ENCODE measurements at places on chromosomes 4 and X.
A peak's percentile ranks its signal among the peaks of the same experiment; 100 is the strongest.

DNA sequence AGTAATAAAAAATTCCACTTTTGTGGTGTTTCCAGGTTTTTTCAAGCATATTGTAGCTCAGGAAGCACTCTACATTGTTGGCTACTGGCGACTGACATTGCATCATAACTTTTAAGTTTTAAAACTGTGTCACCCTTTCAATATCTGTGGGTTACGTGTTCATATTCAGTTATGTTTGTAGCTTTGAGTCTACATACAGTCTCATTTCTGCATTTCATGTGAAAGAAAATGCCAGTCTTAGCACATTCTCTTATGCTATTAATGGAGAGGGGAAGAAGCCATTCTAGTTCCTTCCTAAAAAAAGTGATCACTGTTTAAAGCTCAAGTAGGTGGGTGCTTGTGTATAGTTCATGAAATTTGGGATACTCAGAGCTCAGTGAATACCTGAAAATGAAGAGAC, 38.1 kb downstream of the DIAPH2 start:
- no peak for DNase-seq

GRCh38 chr4:73487233-73487632, 5.7 kb downstream of the AFM start:
- no peak for DNase-seq

GRCh38 chr4:143035661-143036060, 149.1 kb upstream of the USP38 start:
- no peak for DNase-seq

DNA sequence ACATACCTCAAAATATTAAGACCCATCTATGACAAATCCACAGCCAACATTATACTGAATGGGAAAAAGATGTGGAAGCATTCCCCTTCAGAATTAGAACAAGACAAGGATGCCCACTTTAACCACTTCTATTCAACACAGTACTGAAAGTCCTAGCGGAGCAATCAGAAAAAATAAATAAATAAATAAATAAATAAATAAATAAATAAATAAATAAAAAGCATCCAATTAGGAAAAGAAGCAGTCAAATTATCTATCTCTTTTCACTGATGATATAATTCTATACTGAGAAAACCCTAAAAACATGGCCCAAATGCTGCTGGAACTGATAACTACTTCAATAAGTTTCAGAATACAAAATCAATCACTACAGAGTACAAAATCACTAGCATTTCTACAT, 67.5 kb downstream of the PRR32 start:
- DNase-seq, result no peak

GRCh38 chr4:56080384-56080783, 131.6 kb downstream of the CEP135 start:
- DNase-seq, result no peak

DNA sequence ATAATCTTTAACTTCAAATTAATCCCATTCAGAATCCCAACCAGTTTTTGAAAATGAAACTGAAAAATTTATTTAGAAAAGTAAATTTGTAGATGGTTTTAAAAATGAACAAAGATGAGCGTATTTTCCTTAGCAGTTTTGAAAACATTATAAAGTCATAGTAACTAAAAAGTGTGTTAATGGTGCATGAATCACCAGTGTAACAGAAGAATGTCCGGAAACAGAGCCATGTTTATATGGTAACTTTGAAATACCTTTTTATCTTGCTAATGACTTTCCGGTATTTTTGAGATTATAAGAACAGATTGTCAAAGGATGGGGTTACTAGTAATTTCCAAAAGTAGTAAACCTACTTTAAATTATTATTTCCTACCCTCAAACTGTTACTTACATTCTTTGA, 145.9 kb downstream of the IRS4 start:
- no peak for DNase-seq

- DNase-seq, result no peak
Measured at GRCh38 chrX:136200466-136200865, 50.7 kb downstream of the MAP7D3 start.

DNA sequence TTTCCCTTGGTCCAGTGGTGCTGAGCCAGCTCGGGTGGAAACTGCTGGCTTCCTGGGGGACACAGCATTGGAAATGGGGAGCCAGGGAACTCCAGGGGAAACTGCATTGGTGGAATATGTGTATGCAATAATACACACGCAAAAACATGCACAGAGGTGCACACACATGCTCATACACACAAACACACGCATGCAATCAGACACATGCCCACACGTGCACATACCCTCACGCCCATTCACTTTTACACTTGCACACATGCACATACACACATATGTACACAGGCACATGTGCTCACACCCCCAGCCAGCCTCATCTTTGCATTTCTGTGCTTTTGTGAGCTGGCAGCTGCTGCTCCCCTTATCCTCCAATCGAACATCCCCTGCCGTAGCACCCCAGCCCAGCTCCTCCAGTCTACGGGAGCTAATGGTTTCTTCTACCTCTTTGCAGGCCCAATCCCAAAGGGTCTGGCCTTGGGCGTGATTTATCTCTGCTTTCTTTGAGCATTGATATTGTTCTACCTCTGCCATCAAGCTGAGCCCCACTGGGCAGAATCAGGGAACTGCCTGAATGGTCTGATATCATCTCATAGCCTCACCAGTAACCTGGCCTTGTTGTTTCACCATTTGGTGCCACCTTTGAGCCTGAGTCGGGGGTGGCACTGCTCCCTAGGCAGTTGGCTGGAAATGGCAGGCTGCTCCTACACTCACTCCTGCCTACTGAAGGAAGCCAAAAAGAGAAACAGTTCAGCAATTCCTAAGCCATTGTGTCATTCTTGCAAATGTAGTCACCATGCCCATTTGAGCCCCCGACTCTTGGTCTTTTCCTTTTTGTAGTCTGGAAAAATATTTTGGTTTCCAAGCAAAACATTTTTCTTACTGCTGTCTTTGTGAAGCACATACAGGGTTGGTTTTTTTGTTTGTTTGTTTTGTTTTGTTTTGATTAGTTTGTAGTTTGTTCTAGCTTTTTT, 104.4 kb upstream of the MAMLD1 start:
- DNase-seq, result no peak

DNA sequence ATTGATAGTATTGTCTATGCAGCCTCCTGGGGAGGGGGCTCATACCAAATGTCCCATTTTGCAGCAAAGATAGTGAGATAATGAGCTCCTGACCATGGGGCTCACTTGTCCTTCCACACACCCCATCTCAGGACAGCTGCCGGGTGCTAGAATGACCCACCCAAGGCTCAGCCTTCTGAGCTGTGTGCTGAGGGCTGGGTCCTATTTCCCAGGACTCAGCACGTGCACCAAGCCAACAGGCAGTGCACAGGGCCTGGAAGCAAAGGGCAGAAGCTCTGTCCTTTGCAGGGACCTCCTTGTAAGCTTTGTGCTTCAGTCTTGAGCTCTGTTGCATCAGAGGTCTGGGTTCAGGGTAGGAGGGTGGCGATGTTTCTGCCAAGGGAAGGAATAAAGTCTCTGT, 11.2 kb upstream of the ABLIM2 start:
- DNase-seq, result no peak

GRCh38 chr4:3493720-3494461, 30.8 kb downstream of the DOK7 start:
- peak; percentile 76 for DNase-seq

DNA sequence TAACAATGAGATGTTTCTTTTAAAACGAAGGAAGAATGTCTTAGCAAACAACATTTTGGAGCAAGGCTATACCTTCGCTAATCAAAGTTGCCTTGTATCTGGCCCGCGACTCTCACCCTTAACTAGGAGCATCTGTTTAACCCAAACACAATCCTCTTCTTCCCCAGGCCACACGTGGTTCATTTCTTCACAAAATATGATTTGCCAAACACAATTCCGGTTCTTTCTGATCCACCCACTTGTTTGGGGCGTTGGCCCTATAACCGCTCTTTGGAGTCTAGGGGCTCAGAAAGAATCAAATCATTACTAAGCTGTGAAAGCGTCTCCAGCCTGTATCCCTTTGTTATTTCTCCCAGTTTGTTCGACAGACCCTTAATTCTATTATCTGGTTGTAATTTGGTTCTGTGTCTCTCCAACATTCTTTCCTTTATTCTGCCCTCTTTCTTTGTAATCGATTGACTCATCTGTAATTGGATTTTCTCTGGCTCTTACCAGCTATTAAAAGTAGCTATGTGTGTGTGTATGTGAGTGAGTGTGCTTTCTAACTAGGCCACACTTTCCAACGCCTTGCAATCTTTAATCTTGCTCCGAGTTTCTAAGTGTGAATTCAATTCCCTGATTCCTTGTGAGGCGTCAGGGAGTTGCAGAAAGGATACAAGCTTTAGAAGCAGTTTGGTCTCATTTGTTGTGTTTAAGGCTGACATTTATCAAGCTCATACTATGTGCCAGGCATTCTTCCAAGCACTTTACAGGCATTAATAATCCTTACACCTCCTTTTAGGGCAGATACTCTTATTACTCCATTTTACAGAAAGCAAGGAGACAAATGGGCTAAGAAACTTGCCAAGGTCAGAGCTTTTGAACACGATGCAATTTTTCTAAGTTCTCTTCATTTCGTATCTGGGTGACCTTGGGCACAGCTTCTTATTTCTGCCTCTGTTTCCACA, 138.6 kb upstream of the CPEB2 start:
- no peak for DNase-seq

- no peak for DNase-seq
Measured at GRCh38 chrX:152614791-152615190, 22.9 kb upstream of the GABRQ start.

GRCh38 chrX:148593146-148593545, 92.7 kb downstream of the AFF2 start:
- no peak for DNase-seq

- no peak for DNase-seq
Measured at GRCh38 chr4:19402581-19403065, 849.1 kb upstream of the SLIT2 start.

- peak; percentile 25 for DNase-seq
Measured at GRCh38 chr4:5711479-5712184, 631 bp downstream of the EVC start.

GRCh38 chr4:5746250-5746649, 35.2 kb downstream of the EVC start:
- no peak for DNase-seq

DNA sequence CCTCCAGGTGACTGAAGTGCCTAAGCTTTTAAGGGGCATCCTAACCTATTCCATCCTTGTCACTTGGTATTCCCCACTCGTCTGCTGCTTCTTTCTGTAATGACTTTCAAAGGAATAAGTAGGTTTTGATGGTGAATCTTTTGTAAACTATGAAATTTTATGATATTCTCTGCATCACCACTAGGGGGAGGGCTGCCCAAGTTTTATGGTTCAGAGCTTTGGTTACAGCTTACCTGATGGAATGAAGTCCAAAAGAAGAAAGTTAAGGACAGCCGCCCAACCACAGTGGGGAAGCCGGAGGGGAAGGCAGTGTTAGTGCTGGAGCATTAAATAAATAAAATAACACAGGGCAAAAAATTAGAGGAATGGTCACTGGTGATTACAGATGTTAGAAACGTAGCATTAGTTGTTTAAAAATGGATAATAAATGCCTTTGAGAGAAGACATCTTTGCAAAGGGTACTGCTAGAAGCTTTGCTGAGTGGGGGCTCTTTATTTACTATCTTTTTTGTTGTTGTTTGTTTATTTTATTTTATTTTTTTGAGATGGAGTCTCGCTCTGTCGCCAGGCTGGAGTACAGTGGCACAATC, 204.9 kb downstream of the GBA3 start:
- no peak for DNase-seq

DNA sequence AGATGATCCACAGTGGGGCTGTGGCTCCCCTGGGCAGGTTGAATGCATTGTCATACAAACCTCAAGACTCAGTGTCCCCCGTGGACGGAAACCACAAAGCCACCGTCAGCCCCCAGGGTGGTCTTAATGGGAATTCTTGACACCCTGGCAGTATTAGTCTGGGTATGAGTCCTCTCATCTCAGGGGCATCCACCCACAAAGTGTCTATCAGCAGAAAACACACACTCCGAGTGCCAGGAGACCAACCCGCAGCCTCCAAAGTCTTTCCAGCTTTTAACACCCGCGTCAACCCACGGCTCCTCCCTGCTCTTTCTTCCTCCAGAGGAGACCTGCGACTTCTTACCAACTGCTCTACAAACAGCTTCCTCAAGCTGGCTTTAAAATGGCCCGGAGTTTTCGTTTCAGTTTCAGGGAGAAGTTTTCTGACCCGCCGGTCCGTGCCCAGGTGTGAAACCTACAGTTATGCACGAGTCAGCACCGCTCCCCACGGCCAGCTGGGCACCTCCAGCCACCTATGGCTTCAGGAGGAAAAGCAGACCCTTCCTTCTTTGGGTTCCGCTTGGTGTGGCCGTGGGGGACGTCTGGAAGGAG, 14.4 kb upstream of the ASMTL start:
- no peak for DNase-seq

DNA sequence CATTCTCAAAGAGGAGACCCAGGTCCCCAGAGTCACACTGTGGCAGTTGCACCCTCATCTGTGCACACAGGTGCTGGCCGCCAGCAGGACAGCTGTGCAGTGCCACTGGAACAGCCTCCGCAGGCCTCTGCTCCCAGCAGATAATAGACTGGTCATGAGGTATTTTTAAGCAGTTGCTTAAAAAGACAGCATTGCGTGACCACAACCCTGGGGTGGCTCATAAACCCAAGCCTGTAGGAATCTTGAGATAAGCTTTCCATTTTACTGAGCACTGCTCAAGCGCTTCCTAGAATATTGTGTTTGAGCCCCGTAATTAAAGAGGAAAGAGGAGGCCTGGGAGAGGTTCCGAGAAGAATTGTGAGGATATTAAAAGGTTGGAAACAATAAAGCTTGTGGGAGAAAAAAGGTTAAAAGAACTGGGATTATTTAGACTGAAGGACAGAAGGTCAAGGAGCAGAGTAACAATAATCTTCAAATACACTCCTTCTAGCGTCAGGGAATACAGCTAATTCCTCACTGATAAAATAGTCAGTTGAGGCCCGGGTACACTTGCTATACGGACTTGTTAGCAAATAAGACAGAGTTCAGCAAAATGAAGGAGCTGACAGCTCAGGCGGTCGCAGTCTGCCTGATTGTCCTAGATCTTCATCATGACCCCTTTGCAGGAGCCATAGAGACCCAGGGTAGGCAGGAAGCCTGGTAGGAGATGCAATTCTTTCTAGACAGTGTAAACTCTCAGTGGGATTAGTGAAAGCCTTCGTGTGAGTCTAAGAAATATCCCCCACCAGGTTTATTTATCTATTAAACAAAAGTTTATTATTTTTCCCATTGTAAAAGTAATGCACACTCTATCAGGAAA, 86.2 kb upstream of the KIT start:
- peak; percentile 27 for DNase-seq

DNA sequence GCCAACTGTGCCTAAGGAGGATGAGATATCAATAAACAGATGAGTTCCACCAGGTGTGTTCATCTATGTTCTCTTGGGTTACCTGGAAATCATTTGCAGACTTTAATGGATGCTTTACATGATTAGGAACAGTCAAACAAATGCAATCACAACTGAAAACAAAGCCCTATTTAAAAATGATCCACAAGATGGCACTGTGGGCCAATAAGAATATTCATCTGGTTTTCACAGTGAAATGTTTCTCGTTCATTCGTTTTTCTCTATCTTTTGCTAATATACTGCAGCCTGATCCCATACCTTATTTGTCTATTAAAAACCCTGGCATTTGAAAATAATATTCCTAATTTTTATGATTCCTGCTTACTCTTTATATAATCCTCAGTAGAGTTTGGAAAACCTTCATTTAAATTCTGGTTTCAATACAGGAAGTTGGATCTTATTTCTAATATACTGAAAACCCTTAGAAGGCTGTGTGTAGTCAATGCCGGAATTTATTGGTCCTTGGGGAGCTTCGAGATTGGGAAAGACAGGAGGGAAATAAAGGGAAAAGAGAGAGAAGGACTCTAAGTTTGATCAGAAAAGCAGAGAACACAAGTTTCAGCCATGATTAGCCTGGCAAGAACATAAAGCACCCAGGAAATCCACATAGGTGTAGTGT, 63.8 kb upstream of the TAPT1 start:
- no peak for DNase-seq
